ENCODE measurements at places on chromosomes 6 and 20.
A peak's percentile ranks its signal among the peaks of the same experiment; 100 is the strongest.

DNA sequence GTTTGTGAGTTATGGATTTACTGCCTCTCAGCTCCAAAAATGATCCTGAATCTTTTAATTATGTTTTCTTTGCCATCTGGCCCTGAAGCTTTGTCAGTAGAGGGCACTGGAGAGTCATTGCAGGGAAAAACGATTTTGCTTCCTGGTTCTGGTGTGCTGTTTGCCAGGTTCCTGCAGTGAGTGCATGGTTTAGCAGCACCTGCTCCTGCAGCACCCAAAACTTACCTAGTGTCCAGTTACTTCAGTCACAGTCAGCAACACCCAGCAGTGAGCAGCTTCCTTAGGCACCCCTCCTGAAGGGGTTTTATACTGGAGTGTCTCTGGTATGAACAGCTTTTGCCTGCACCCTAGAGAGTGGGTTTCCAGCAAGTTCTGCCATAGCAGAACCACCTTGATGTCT lies 6.0 kb upstream of the TRIM26 start:
- DNase-seq, result peak; percentile 43

DNA sequence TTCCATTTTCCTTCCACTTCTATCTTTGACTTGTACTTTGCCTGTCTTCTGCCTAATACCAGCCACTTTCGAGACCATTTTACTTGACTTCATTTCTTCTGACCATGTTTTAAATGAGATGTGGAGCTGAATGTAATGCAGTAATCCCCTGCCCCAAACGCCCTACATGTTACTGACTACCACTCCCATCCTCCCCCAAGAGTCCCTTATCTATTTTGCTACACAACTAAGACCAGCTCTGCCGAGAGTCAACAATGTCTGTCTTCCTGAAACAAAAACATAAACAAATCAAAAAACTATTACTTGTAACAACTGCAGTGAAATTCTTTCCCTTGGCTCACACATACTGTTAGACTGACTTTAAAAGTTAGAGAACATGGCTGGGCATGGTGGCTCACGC lies 27.1 kb upstream of the KIAA1586 start:
- DNase-seq, result no peak

DNA sequence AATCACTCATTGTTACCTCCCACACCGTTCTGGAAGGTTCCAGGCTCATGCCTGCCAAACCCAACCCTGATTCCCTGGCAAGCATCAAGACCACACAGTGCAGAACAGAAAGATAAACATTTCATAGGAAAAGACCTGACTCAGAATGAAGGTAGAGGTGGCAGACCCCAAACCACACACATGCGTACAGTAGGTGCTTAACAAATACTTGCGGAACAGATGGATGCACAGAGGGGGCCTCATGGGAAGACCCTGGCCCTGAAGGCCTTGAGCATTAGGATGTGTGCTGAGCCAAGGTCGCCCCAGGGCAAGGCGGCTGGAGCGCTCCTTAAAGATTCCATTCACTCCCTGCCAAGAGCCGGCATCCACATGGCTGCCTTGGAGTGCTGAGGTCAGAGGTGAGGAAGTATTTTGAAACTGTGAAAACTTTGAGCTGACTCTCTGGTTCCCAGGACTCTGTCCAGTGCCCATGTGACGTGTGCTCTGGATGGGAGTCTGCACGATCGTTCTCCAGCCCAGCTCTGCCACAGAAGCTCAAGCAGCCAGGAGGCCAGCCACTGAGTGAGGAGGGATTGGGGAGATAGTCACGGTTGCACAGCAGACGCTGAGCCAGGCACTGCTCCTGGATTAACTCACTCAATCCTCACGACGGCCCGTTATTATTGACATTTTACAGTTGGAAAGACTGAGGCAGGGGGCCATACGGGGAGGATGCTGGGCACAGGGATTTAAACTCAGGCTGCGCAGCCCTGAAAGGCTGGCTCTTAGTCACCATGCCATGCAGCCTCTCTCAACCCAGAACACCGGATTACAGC lies 65.5 kb upstream of the AFDN start:
- DNase-seq, result no peak

DNA sequence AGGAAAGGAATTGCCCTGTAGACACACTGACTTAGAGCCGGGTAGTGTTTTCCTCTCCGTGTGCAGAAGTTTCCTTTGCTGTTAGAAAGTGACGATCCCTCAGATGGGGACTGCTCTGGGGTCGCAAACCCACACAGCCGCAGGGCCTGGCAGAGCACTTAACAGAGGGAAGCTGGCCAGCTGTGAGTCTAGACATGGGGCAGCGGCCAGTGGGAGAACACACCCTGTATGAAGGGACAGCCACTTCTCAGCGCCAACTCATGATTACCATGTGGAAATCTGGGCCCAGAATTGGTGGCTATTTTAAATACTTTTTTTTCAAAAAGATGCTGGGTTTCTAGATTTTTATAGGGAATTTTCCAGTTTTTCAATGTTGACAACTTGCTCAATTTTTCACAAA lies 39.4 kb downstream of the SLC9A8 start:
- no peak for DNase-seq

DNA sequence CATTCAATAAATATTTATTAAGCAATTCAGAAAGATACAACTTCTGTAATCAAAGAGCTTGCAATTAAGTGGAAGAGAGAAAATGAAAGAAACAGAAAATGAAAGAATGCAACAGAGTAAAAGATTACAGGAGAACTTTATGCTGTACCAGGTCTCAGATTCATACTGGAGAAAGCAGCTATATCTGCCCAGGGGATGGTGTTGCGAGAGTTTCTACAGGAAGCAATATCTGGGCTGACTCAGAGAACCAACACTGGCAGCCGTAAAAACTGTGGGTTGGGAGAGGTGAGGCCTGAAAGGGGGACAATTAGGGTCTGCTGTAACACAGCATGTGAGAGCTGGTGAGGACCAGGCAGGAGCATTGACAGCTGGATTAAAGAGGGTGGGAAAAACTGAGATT lies 256.7 kb upstream of the TCF21 start:
- peak; percentile 58 for DNase-seq

GRCh38 chr6:158642097-158642601 lies 2.4 kb downstream of the DYNLT1 start:
- DNase-seq, result peak; percentile 57

- DNase-seq, result no peak
Observed at GRCh38 chr20:41978246-41978790, 360.1 kb upstream of the CHD6 start.

DNA sequence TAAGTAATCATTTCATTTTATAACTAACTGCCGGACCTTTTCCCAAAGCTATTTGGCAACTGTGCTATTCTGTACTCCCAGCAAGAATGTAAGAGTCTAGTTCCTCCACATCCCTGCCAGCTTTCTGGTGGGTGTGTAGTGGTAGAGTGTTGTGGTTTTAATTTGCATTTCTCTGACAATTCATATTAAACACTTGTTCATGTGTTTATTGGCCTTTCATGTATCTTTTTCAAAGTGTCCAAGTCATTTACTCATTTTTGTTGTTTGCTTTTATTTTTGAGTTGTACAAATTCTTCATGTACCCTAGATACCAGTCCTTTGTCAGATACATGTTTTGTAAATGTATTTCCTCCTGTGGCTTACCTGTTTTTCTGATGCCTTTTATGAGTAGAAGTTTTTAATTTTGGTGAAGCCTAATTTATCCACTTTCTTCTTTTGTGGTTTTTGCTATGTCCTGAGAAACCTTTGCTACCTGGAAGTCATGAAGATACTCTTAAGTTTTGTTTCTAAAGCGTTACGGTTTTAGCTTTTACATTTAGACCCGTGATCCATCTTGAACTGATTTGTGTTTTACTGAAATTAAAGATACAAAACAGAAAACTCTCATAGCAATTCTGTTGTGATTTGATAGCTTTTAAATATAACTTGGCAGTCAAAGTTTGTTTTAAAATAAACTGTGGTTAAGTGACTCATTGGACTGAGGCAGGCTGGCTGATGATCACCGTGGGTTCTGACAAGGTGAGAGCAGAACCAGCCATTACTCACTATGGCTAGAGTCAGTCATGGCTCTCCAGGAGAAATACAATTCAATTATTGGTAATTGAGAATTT lies 8.0 kb downstream of the MYLIP start:
- DNase-seq, result peak; percentile 90

Data from fibroblast of skin of right quadriceps (primary cell).